ENCODE measurements at places on chromosomes 2 and 18.

DNA sequence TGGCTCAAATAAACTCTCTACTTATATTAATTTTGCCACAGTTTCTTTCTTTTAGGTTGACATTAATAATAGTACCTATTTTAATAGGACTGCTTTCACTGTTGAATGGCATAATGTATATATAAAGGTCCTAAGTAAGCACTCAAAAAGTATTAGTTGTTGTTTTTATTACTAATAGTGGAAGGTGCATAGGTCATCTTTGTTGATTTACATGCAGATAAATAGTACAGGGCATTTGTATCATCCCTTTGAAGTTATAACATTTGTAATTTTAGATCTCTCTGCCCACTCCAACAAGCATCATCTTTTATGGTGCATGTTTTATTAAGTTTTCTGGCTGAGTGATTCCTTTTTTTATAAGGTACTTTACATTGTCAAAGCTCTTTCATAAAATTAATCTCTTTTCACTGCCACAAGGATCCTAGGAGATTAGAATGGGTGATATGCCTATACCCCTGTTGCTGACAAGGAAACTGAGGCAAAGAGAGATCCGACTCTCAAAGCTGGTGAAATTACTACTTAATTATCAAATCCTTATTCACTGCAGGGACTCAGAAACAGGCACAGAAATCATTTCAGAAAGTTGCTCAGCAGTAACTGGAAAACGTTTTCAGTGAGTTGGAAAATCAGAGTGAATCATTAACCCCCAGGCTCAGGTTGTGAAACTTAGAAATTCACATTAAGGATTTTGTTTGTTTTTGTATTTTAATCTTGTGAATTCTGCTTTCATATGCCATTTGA, 299.6 kb downstream of the AGPS start:
- DNase-seq = no peak

DNA sequence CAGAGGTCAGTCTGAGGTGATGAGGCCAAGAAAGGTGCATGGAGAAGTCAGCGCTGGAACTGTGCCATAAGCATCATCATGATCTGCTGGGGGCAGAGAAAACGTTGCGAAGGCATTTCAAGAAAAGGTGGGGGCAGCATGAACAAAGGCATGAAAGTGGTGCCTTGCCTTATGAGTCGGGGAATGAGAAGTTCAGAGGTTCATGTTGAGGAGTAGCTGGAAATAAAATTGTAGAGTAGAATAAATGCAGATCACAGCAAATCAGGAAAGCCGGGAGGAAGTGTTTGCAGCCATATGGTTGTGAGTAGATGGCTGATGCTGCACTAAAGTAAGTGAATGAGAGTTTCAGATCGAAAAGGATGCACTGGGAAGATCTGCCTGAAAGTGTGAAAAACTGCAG, 72.1 kb upstream of the ARL5A start:
- no peak for DNase-seq

- no peak for DNase-seq
Measured at GRCh38 chr2:231666171-231667095, 41.9 kb upstream of the PTMA start.

DNA sequence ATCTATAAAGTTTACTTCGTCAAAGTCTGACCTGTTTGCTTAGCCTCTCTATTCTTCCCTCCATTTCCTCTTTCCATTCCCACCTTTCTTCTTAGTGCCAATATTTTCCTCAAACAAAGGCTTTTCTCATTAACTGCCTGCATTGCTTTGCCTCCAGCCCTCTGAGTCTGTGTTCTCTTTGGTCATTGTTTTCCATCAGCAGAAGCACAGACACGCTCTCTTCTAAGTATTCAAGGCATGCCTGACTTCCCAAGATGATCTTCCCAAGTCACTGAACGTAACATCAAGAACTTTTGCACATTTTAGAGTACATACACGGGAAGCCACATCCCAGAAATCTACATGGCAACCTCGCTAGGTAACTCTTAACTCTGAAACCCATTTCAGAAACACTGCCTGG, 32.6 kb upstream of the ANXA4 start:
- no peak for DNase-seq

DNA sequence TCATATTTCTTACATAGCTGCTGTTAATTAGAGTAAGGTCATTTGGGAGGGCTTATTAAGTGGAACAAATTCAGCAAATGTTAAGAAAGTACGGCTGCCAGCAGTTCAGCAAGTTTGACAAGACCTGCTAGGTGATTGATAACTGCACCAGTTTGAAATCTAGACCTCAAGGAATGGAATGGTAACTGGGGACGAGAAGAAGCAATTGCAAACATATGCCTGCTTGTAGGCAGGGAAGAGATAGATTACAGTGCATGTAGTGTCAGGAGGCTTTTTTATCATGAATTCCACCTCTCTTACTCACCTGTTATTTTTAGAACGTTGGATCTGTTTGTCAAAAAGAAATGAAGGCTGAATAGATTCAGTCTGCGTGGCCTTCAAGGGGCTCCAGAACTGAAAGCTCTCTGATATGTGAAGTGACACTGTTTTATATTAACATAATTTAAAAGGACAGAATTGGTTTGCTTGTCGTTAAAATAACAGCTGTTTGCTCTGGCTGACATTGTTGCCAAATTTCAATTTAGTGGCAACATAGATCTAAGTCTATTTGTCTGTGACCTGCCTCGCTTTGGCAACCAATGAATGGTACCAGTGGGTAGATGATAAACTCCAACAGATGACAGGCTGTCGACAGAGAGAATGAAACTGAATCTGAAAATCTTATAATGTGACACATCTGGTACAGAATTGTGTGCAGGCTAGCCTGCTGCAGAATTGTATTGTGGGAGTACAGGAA, 199.3 kb downstream of the ZNF407 start:
- no peak for DNase-seq

GRCh38 chr2:36453652-36454051, 98.1 kb downstream of the CRIM1 start:
- DNase-seq = no peak

- no peak for DNase-seq
Measured at GRCh38 chr2:241566468-241566867, 7.9 kb downstream of the BOK start.

- no peak for DNase-seq
Measured at GRCh38 chr2:8132351-8132831, 549.5 kb upstream of the ID2 start.
